ENCODE measurements at places on chromosomes 5 and 9.

DNA sequence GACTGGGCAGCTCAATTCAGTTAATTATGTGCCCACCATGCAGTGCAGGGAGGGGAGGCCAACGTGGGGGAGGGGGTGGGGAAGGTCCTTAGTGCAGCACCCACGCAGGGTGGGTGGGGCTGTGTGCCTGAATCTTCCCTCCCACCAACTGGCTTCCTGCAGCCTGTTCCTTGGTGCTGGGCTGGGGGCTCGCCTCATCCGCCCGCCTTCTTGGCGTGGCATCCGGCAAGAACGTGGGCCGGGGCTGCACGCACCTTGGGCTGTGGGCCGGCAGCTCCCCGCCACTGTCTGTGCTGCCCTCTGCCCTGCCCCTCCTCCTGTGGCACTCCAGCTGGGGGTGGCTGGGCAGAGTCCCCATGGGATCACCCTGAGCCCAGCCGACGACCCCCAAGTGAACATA lies 19.6 kb upstream of the RALGDS start:
- DNase-seq = no peak

GRCh38 chr5:42377496-42377895 lies 45.7 kb upstream of the GHR start:
- DNase-seq = no peak

DNA sequence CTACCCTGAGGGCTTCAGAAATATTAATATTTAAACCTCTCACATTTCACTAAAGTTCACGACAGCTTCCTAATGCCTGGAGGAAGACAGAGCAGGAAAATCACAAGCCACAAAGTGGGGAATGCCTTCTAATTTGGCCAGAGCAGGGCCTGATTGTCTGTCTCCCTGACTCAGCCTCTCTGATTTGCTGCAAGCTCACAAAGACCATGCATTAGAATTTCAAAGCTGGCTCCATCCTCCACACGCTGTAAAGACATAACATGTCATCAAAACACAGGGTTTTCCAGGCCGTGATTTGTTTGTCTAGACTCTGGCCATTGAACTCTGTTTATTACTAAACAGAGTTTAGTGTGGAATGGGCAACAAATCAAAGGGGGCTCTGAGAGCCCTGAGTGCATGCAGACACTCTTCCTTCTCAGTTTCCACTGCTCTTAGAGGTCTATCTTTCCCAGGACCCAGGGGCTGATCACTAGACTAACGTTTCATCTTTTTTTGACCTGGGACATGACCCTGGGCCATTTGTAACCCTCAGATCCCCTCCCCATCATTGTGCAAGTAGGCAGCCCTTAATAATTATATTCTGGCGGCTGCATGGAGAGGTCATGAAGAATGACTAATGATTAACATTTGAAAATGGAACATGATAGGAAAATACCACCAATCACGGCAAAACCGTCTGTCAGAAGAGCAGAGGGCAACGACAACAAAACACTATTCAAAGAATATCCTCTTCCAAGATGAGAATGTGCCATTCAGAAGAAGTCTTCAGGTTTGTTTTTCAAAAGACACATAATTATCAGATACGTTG lies 140.2 kb downstream of the ENC1 start:
- DNase-seq = no peak

GRCh38 chr9:124132671-124133147 lies 121.1 kb downstream of the LHX2 start:
- no peak for DNase-seq

Data from AG09319 (cell line).